SJCRH30 (cell line): ENCODE measurements at places on chromosomes 6 and 20.
A peak's percentile ranks its signal among the peaks of the same experiment; 100 is the strongest.

DNA sequence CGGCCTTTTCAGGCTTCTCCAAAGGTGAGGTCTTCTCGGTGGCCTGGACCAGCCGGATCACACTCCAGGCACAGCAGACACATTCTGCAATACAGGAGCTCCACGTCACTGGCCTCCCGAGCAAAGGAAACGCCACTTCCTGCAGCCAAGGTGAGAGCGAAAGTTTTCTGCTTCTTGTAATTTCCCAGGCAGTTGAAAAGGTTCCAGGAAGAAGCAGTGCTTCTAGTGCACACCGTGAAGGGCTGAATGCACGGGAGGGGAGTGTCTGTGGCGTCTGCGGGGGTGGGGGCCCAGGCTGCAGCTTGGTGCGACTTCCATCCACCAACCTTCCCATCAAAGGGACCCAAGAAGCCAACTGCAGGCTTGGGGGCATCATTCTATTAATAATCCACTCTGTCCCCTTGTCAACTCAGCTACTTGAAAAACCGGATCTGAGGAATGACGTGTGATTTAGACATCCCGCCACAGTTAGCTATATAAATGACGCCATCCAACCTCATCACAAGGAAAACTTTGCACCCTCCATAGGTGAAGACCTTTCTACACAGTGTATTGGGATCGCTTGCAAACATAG, 61.1 kb downstream of the NFATC2 start:
- peaks cover 12% of the 10 kb centered on the region for H3K27me3 ChIP-seq
- DNase-seq = no peak
- no peak overlapping the region for H3K27ac ChIP-seq
- no peak overlapping the region for H3K4me3 ChIP-seq

DNA sequence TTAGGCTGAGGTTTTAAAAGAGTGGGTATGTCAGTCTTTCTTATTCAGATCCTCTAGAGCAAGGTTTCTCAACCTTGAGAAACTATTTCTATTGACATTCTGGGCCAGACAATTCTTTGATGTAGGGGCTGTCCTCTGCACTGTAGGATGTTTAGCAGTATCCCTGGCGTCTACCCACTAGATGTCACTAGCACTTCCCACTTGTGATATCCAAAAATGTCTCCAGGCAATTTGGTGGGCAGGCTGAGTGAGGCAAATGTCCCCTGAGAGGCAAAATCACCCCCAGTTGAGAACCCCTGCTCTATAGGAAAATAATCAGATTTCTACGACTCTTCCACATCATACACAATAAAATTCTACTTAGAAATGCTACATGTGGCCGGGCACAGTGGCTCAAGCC, 7.7 kb upstream of the ZKSCAN8 start:
- H3K4me3 ChIP-seq = no peak overlapping the region
- peak; percentile 53 for DNase-seq
- peaks cover 2% of the 10 kb centered on the region; the same call in 1 of the 2 replicates for H3K36me3 ChIP-seq
- H3K27me3 ChIP-seq = no peaks in the 10 kb centered on the region
- no peak overlapping the region for H3K27ac ChIP-seq
- no peaks in the 10 kb centered on the region for H3K4me1 ChIP-seq

DNA sequence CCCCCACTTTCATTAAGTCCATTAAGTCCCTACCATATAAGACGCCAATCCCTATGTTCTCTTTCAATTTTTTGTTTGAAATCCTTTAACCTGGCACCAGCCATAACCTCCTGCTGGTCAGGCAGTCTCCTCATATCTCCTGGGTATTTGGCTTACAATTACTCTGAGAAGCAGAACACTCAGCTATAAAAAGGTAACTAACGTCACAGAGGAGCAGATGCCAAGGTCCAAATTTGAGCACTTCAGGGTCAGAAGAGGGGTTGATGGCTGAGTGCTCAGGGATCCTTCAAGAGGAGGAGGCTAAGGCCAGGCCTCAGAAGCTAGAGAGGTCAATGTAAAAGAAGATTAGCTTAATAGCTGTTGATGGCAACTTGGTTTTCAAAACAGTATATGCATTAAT, 22.3 kb upstream of the RCAN2 start:
- H3K27me3 ChIP-seq = no peaks in the 10 kb centered on the region
- no peaks in the 10 kb centered on the region for H3K4me1 ChIP-seq
- H3K36me3 ChIP-seq = no peaks in the 10 kb centered on the region
- H3K27ac ChIP-seq = no peak overlapping the region
- H3K4me3 ChIP-seq = no peak overlapping the region

GRCh38 chr6:56555438-56555872, 87.2 kb downstream of the DST start:
- H3K27ac ChIP-seq = peak overlapping the region; percentile 95
- peaks cover 13% of the 10 kb centered on the region for H3K36me3 ChIP-seq
- DNase-seq = peak; percentile 91
- H3K4me1 ChIP-seq = peaks cover 44% of the 10 kb centered on the region

DNA sequence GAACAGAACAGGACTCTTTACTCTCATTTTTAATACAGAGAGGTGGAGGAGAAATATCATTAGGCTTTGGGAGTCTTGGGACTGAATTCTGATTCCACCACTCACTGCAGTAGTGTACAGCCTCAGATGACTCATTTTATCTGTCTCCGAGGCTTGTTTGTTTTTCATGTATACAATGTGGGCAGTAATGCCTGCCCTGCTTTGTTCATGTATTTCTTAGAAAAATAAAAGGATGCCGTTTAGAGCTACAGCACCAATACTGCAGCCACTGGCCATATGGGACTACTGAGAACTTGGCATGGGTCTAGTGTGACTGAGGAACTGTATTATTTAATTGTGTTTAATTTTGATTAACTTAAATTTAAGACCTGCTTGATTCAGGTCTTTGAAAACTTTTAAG, 41.2 kb upstream of the JAG1 start:
- H3K27me3 ChIP-seq = no peaks in the 10 kb centered on the region
- no peaks in the 10 kb centered on the region for H3K4me1 ChIP-seq
- H3K27ac ChIP-seq = no peak overlapping the region
- H3K36me3 ChIP-seq = no peaks in the 10 kb centered on the region
- DNase-seq = no peak

- H3K4me3 ChIP-seq = peak overlapping the region; percentile 26
- H3K4me1 ChIP-seq = peaks cover 30% of the 10 kb centered on the region
- H3K27me3 ChIP-seq = no peaks in the 10 kb centered on the region
- peak overlapping the region; percentile 91 for H3K27ac ChIP-seq
- H3K36me3 ChIP-seq = no peaks in the 10 kb centered on the region
Measured at GRCh38 chr6:155154158-155154830, 109.5 kb upstream of the CLDN20 start.

DNA sequence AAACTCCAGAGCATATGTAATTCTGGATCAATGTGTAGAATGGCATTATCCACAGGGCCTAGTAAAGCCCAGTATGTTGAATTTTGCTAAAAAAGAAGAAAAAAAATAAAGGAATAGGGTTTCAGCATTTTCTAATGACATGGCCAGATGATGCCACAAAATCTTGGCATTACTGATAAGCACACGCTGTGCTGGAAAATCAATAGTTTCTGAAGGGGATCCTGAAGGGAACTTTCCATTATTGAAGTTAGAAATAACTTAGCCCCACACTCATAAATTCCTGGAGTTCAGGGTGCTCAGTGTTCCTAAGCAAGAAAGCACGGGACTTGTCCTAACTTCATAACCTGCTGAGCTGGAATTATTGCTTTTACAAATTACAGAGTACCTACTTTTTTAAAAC, 10.8 kb downstream of the TENT5A start:
- H3K36me3 ChIP-seq = 0 out of 2 replicates have a peak, but pooled peaks cover 4% of the 10 kb centered on the region
- no peaks in the 10 kb centered on the region for H3K27me3 ChIP-seq
- no peaks in the 10 kb centered on the region; the same call in 1 of the 2 replicates for H3K4me1 ChIP-seq
- no peak overlapping the region for H3K4me3 ChIP-seq

DNA sequence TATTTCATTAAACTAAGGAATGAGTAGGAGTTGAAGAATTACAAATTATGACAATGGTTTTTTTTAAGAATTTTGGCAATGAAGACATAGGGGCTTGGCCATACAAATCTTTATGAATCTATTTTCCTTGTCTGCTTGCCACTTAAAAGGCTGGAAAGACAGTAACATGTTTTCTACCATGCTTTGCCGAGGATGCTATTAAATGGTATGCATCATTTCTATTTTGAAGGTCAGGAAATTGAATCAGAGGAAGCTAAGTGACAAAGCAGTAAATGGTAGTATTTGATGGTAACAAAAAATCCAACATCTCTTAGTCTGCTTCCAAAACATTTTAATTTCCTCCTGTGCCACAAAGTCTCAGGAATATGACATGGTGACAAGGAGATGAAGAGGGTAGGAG, 287.2 kb downstream of the RFPL4B start:
- H3K4me3 ChIP-seq = no peak overlapping the region
- H3K36me3 ChIP-seq = no peaks in the 10 kb centered on the region
- no peak overlapping the region for H3K27ac ChIP-seq
- H3K27me3 ChIP-seq = no peaks in the 10 kb centered on the region

GRCh38 chr6:149233056-149233715, 84.3 kb upstream of the TAB2 start:
- no peak overlapping the region for H3K4me3 ChIP-seq
- H3K27ac ChIP-seq = peak overlapping the region; percentile 39
- DNase-seq = peak; percentile 43

- H3K4me3 ChIP-seq = no peak overlapping the region
- H3K4me1 ChIP-seq = no peaks in the 10 kb centered on the region
- no peak for DNase-seq
- no peaks in the 10 kb centered on the region for H3K27me3 ChIP-seq
- H3K36me3 ChIP-seq = no peaks in the 10 kb centered on the region; the same call in 1 of the 2 replicates
Measured at GRCh38 chr20:10626896-10627295, 46.9 kb downstream of the JAG1 start.

DNA sequence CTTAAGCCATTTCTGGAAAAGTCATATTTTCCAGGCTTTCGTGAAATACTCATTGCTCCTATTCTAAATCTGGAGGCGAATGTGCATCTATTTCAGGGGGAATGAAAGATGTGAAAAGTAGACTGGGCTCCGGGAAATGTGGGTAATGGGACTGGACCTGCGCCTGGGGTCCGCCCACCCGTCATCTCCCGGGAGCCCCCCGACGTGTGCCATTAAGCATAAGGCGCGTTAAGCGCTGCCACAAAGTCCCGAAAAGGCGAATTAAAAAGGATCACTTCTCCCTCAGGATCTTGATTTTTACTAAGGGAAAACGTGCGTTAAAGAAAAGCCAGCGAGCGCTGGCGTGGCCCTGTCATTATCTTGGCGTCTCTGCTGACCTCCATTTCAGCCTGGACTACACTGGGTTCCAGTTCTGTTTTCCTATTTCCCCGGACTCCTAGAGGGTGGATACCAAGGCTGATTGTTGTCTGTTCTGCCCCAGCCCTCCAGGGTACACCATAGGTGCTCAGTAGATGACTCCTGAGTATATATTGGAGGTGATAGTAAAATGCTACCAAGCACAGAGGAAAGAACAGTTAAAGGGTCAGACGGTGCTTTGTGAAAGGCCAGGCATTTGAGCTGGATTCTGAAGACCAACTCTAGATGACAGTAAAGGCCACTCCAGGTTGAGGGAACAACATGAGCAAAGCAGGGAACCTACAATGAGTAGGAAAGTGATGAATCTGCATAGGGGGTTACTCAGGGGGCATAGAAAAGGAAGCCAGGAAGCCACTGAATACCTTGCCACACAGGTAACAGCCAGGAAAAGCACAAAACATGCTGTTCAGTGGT, 89.2 kb upstream of the ARID1B start:
- H3K36me3 ChIP-seq = no peaks in the 10 kb centered on the region
- H3K27ac ChIP-seq = no peak overlapping the region; the same call in 1 of the 2 replicates
- H3K27me3 ChIP-seq = no peaks in the 10 kb centered on the region

- no peak overlapping the region for H3K4me3 ChIP-seq
- no peak overlapping the region for H3K27ac ChIP-seq
- no peak for DNase-seq
- no peaks in the 10 kb centered on the region for H3K36me3 ChIP-seq
Measured at GRCh38 chr6:85913001-85913400, 270.3 kb upstream of the SYNCRIP start.

- DNase-seq = no peak
- H3K4me3 ChIP-seq = no peak overlapping the region
- H3K36me3 ChIP-seq = peaks cover 45% of the 10 kb centered on the region
- no peaks in the 10 kb centered on the region for H3K27me3 ChIP-seq
Measured at GRCh38 chr6:50842446-50842845, 23.8 kb downstream of the TFAP2B start.

DNA sequence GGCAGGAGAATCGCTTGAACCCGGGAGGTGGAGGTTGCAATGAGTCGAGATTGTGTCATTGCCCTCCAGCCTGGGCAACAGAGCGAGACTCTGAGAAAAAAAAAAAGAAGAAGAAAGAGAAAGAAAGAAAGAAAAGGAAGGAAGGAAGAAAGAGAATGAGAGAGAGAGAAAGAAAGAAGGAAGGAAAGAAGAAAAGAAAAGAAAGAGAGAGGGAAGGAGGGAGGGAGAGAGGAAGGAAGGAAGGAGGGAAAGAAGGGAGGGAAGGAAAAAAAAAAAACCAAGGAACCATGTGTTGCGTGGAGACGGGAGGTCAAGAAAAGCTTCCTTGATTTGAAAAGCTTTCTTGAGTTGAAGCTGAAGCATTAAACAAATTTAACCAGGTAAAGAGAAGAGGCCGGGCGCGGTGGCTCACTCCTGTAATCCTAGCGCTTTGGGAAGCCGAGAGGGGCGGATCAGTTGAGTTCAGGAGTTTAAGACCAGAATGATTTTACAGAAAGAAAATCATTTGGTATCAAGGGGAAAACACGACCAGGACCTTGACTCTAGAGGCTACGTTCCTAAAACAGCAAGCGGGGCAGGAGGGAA, 90.5 kb upstream of the PRSS16 start:
- DNase-seq = no peak
- H3K27me3 ChIP-seq = no peaks in the 10 kb centered on the region
- H3K4me3 ChIP-seq = no peak overlapping the region
- no peaks in the 10 kb centered on the region for H3K4me1 ChIP-seq
- no peak overlapping the region for H3K27ac ChIP-seq

GRCh38 chr6:37059344-37060194, 54.1 kb downstream of the FGD2 start:
- no peaks in the 10 kb centered on the region for H3K36me3 ChIP-seq
- H3K4me1 ChIP-seq = peaks cover 7% of the 10 kb centered on the region; the same call in 1 of the 2 replicates
- peak overlapping the region; percentile 26 for H3K4me3 ChIP-seq
- DNase-seq = peak; percentile 82
- peak overlapping the region; percentile 55 for H3K27ac ChIP-seq

GRCh38 chr6:82862543-82862942, 203.1 kb downstream of the UBE3D start:
- no peak for DNase-seq
- H3K4me1 ChIP-seq = peaks cover 13% of the 10 kb centered on the region
- no peak overlapping the region for H3K4me3 ChIP-seq
- H3K36me3 ChIP-seq = no peaks in the 10 kb centered on the region

GRCh38 chr6:123940551-123940950, 136.9 kb downstream of the NKAIN2 start:
- no peak overlapping the region for H3K4me3 ChIP-seq
- no peak overlapping the region for H3K27ac ChIP-seq
- DNase-seq = no peak
- no peaks in the 10 kb centered on the region for H3K36me3 ChIP-seq
- no peaks in the 10 kb centered on the region for H3K4me1 ChIP-seq

GRCh38 chr6:74343804-74344203, 647.8 kb downstream of the CD109 start:
- no peak for DNase-seq
- H3K27ac ChIP-seq = no peak overlapping the region
- no peaks in the 10 kb centered on the region for H3K4me1 ChIP-seq
- no peaks in the 10 kb centered on the region for H3K27me3 ChIP-seq
- no peak overlapping the region for H3K4me3 ChIP-seq

- H3K27ac ChIP-seq = no peak overlapping the region
- H3K36me3 ChIP-seq = no peaks in the 10 kb centered on the region
- no peaks in the 10 kb centered on the region for H3K4me1 ChIP-seq
- no peak overlapping the region for H3K4me3 ChIP-seq
- H3K27me3 ChIP-seq = no peaks in the 10 kb centered on the region
Measured at GRCh38 chr6:129921169-129921817, 60.2 kb upstream of the TMEM244 start.
